ENCODE measurements at places on chromosomes 12 and 14.
A peak's percentile ranks its signal among the peaks of the same experiment; 100 is the strongest.

GRCh38 chr14:74641601-74642391 is 29.8 kb upstream of the LTBP2 start:
- DNase-seq, result no peak

DNA sequence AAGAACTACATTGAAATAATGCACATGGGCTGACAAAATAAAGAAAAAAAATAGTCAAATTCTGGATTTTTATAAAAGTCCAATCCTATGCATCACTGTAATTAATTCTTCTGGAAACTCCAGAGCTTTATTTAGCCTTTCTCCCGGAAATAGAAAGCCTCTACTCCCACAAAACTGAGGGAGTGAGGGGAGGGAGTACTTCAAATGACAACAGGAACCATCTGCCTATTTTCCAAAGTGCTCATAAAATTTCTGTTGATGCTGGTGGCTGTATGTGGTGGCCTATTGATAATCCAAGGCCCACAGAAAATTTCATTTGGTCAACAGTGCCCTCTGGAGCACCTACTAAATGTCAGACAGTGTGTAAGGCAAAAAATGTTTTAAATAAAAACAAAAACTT is 64.6 kb downstream of the KIF21A start:
- DNase-seq, result no peak

DNA sequence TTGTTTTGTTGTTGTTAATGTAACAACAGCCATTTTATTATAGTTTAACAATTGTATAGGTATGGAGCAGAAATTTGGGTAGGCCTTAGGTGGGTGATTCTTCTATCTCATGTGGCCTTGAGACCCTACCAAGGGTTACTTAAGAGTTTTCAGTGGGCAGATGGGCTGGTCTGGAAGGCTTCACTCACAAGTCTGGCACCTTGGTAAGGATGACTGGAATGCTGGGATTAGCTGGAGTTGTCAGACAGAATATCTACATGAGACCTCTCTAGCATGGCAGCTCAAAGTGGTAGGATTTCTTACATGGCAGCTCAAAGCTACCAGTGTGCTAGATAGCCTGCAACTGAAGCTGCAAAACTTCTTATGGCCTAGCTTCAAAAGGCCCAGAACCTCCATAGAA is 2.2 kb upstream of the MARS1 start:
- no peak for DNase-seq

DNA sequence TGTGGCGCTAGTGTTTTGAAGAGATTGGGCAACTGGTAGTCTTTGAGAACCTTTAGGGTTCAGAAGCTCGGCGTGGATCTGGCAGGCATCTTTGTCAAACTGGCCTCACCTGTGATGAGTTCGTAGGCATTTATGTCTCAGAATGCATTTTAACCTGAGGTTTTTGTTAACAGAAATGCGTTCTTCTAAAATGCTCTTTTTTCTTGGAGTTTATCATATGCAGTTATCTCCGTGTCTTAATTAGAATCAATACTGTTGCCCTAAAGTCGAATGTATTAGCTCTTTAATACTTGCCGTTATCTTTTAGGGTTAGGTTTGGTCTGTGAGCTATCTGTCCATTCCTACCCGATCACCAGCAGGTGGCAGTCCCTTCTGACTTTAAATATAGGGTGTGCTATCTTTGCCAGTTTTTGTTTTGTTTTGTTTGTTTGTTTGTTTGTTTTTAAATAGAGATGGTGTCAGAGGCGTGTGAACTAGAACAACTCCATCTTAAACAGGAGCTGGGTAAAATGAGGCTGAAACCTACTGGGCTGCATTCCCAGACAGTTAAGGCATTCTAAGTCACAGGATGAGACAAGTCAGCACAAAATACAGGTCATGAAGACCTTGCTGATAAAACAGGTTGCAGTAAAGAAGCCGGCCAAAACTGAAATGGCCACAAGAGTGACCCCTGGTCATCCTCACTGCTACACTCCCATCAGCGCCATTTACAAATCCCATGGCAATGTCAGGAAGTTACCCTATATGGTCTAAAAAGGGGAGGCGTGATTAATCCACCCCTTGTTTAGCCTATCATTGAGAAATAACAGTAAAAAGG is 1.4 kb downstream of the ATF1 start:
- peak; percentile 84 for DNase-seq

GRCh38 chr12:95185072-95185471 is 32.2 kb downstream of the FGD6 start:
- no peak for DNase-seq

DNA sequence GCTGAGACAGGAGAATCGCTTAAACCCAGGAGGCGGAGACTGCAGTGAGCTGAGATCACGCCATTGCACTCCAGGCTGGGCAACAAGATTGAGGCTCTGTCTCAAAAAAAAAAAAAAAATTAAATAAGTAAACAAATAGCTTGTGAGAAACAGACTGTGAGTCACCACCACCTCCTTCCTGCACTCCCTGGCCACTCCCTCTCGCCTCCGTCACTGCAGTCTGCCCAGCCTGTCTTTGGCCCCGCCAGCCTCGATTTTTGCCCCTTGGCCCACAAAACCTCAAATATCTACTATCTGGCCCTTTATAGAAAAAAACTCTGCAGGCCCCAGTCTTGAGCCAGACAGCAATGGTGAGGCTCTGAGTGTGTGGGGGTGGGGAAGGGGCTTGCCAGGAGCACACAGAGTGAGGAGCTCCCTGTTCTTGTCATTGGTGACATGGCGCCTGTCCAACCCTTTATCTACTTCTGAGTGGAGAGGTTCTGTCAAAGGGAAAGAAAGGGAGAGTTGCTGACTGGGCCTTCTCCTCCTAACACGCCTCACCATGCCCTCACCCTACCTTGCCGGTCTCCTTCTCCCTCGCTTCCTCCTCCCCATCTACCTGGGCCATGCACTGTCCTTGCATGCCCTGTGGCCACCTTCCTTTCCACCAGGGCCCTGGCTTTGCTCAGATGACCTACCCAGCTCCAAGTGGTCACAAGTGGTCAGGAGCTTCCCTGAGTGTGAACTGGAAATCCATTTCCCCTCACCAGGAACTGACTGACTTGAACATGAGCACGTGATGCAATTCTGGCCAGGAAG is 22.1 kb downstream of the LGMN start:
- DNase-seq, result peak; percentile 48

DNA sequence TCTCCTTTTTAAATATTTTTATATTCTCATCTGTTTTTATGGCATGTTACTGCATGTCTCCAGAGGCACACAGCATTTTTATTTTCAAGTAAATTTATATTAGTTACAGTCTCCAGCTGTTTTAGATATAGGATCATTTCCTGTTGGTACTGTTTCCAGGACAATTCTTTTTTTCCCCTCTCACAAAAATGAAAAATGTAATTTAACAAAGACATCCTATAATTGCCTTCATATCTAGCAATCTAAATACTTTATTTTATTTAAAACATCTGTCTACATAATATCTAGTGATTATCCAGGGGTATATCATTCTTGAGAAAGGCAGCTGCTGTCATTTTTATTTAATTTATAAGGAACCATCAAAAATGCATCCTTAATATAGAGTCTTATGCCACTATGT is 272.4 kb upstream of the NPAS3 start:
- DNase-seq, result no peak

- no peak for DNase-seq
Observed at GRCh38 chr12:50706606-50707005, 57.3 kb upstream of the ATF1 start.

DNA sequence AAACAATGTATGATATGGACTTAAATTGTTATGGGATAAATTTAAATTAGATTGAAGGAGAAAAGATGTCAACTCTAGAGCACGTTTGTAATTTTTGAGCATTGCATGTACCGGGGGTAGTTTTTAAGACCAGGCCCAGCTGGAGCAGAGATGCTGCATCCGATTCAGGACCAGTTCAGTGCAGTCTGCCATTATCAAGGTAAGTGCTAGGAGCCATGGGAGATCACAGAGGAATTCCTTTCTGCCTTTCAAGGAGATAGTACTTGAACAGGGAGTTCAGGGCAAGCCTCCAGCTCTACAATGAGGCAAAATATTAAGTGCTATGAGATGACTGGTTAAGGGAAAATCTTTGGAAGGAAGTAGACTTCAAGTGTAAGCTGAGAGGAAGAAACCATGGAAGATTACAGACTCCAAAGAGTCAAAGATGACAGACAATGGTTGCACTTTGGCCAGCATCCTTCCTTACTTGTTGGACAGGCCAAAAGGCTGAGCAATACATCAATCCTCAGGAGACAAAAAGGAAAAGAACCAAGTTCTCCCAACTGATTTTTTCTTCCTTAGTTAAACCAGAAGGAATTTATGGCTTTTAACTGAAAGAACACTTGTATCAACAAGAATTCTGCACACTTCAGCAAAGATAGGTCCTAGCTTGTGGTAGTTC is 113.2 kb upstream of the HIF1A start:
- no peak for DNase-seq

DNA sequence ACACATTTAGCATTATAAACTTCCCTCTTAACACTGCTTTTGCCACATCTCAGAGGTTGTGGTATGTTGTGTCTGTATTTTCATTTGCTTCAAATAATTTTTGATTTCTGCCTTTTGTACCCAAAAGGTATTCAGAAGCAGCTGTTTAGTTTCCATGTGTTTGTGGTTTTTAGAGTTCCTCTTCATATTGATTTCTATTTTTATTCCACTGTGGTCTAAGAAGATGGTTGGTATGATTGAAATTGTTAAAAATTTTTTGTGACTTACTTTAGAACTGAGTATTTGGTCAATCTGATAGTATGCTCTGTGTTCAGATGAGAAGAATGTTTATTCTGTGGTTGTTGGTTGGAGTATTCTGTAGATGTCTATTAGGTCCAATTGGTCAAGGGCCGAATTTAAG is 76.4 kb downstream of the IFNG-AS1 start:
- no peak for DNase-seq

Measured in erythroblast (primary cell).